ENCODE measurements at places on chromosomes 11 and 22.

- no peak for DNase-seq
These were observed 19.3 kb upstream of the SMIM38 start for GRCh38 chr11:69136471-69136870.

DNA sequence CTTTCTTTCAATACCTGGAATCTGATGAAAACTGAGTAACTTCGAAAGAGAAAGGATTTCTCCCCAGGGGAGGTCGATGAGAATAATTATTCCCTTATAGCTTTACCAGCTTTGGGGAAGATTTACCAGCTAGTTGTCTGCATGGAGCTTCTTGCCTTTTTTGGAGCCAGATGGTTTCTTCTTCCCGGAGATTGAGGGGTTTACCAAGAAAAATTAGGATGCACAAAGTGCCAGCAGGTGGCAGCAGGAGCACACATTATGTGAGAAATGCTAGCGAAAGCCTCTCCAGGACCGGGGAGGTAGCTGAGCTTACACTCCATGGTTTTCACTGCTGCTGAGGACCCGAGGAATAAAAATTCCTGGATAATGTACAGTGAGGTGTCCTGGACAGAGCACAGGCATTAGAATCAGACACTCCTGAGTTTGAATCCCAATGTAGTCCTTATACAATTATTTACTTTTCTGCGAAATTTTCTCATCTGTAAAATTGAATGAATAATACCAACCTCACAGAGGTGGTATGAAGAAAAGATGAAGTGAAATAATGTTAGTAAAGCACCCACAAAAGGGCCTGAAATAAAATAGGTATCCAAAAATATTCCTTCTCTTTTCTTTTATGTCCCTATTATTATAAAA is 46.0 kb upstream of the PARVA start:
- DNase-seq = peak; percentile 84

DNA sequence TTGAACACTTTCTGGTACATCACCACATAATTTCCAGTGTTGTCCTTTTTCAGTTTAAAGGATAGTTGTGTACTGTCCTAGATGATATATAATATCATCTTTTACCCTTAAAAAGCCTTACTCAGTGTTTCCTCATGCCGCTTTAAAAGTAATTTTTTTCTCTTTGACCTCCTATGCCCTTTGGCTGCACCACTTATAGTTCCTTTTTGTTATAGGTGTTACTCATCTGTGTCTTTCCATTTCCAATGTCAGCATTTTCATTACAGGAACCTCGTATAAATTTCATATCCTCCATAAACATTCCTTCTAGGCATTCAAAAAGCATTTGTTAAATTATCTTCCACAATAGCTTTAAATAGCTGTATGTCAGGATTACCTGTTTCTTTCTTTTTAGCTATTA is 40.8 kb downstream of the USP47 start:
- DNase-seq = no peak

GRCh38 chr11:104731890-104732289 is 166.4 kb downstream of the CASP12 start:
- no peak for DNase-seq

- DNase-seq = no peak
These were observed 40.2 kb downstream of the HTR3A start for GRCh38 chr11:114015117-114015516.

DNA sequence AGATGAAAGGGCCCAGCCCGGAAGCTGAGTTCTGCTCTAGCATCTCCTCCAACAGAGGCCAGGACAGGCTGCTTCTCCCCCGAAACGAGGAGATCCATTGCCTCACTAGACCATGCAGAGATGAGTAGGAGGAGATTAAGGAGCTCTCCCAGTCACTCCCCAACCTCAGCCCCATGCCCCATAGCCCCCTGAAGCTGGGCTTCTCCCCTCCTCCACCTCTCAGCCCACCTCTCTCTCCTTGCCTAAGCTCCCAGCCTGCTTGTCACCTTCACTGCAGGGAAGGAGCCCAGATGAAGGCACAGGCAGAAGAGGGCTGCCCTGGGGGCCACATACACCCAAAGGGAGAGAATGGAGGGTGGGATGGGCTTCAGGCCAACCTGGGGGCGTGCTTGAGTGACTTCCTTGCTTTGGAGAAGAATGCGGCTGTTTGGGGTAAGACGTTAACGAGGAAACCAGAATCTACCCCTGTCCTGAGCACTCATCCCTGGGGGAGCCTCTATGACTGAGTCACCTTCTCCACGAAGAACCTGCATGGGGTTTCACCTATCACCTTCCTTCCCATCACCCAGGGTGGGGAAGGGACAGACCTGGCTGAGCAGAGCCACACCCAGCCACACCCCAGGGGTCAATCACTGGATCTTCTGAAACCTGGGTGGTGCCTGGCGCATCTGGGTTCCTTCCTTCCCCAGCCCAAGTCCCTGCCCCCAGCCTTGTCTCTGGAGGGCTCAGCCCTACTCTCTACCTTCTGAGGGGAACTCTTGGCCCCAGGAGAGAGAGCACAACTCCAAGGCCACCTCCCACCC is 11.6 kb upstream of the GNAZ start:
- no peak for DNase-seq

GRCh38 chr11:12157241-12157661 is 46.9 kb downstream of the MICAL2 start:
- DNase-seq = no peak

GRCh38 chr11:124179310-124179709 is 3.8 kb upstream of the OR10D3 start:
- DNase-seq = no peak

- no peak for DNase-seq
These were observed 12.8 kb downstream of the SAA4 start for GRCh38 chr11:18223591-18224387.
